ENCODE measurements at places on chromosomes 6 and 20. TPM values are rescaled to one million over a fixed set of nuclear protein-coding genes. Genes with fewer than 3 reads are reported as not detected.

GRCh38 chr6:105097288-105097687 lies 82.5 kb downstream of the POPDC3 start:
- DNase-seq: no peak

The RIPOR3 gene
- 3.3 TPM for total RNA-seq

The OR2J3 gene
- total RNA-seq: not detected

- DNase-seq: no peak
Observed at GRCh38 chr20:35264755-35265154, 13.2 kb downstream of the MMP24OS start.

The CPNE1 gene
- 84.1 TPM for total RNA-seq

GRCh38 chr6:74519163-74519562 lies 686.7 kb downstream of the COL12A1 start:
- DNase-seq: no peak

GRCh38 chr20:44036441-44036840 lies 121.8 kb downstream of the TOX2 start:
- DNase-seq: no peak

DNA sequence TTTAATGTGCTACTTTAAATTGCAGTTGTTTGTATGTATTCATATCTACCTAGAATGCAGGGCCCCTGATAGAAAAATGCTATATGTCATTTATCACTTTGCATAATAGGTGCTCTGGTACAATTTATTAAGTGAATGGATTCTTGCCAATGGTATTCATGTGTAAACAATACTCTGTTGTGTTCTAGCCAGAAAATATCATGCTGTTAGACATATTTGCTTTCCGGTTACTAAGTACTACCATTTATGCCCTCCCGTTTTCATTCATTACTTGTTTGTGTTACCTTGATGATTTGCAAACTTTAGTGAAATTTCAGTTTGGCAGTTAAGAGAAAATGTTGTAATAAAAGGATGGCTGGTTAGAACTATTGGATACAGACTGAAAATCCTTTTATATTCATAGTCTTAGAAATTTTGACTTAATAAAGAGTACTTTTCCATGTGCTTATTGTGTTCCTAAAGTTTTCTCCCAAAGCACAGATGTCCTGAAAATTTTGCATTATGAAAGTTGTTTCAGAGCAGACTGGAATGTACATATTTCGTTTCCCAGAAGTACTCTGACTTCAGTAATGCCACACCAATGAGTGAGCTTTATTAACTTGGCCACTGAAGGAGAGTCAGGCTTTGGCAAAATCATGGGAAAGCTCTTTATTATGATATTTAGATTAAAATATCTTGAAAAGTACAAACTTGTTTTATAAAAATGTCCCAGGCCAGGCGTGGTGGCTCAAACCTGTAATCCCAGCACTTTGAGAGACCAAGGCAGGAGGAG lies 31.5 kb downstream of the RPF2 start:
- DNase-seq: no peak

- no peak for DNase-seq
Observed at GRCh38 chr6:31778999-31779885, 2.1 kb upstream of the VWA7 start.

The MYLK4 gene
- 2.6 TPM for total RNA-seq
